ENCODE measurements at places on chromosomes 7 and 10.

- DNase-seq, result no peak
These were observed 84.5 kb downstream of the RNF32 start for GRCh38 chr7:156725073-156725472.

DNA sequence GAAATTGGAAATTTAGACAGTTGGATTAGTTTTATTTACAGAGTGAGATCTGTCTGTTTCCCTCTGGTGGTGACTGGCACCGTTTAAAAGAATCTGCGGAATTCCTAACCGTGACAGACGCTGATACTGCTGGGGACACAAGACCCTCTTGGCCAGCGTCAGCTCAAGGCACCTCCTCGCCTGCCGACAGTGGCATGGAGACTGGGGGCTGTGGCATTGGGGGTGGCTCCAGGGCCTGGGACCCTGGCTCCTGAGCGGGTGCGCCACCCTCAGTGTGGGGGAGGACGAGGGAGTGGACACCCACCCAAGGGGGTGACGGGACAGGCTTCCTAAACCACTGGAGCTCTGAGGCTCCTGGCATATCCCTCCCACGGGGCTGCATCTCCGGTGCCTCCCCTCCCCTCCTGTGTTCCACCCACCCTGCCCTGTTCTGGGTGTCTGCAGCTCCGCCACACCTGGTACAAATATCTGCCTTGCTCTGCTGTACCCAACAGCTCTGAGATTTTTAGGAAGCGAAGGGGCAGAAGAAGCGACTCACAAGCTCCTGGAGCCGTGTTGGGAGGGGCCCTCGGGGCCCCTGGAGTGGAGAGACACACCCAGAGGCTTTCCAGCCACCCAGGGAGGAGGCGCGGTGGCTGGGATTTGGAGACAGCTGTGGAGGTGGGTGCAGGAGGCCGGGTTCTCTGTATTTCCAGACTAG is 178.7 kb downstream of the DNAJB6 start:
- no peak for DNase-seq

DNA sequence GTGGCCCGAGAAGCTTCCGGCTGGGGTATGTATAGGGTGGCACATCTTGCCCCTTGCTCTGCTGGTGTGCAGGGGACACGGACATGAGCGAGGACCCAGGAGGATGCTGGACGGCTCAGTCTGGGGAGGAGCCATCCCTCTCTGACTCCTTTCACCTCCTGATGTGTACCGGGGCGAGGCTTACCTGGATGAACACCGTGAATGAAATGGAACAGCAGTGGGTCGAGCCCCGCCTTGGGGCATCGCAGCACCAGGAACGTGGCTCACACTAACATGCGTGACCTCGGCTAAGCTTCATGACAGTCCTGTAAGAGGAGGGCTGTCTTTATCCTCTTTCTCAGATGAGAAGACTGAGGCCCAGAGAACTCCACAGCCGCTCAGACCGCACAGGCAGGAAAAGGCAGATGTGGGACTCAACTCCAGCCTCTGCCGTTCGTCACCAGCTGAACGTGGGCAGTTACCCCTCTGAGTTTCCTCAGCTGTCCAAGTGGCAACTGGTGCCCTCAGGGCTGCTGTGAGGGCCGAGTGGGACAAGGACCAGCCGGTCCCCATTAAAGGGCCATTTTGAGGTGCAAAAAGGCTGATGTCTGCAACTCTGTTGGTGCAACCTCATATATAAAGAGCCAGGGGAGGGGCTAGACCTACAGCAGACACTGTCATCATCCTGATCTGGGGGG is 54.5 kb downstream of the INSIG1 start:
- no peak for DNase-seq

DNA sequence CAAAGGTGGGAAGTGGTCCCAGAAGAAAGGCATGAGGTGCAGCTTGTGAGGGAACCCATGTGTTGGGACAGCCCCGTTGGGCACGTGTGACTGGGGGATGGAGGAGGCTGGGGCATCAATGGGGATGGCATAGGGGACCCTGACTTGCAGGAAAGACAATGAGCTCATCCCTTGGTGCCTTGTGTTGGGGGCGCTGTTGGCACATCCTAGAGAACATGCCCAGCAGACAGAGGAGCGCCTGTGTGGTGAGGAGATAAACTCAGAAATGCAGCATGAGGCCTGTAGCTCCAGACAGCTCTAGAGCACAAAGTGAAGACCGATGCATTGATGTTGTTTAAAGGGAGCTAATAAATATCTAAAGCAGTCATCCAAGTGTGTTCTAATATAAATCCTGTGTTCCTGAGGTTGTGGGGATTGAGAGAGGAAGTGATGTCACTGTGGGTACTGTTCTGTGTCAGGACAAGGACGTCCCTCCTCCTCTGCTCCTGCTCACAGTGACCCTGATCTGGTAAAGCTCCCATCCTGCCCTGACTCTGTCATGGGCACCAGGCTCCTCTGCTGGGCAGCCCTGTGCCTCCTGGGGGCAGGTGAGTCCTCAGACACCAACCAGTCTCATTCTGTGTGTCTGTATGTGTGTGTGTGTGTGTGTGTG is 126.1 kb upstream of the PRSS58 start:
- DNase-seq, result no peak

GRCh38 chr7:127844707-127845331 is 186.4 kb downstream of the LRRC4 start:
- DNase-seq, result no peak

- no peak for DNase-seq
These were observed 37.0 kb upstream of the ZMIZ1 start for GRCh38 chr10:79031723-79032122.
